Regular cardiac myocyte (primary cell): ENCODE measurements at places on chromosomes 4 and X. TPM values are rescaled to one million over a fixed set of nuclear protein-coding genes. Genes with fewer than 3 reads are reported as not detected.

SPATA4 gene
- total RNA-seq, result 0.19 and 0.28 TPM in 2 replicates

MFAP3L gene
- total RNA-seq, result 16.3 and 19.4 TPM in 2 replicates

ZCCHC12 gene
- total RNA-seq, result under 0.01 TPM in 1 of 2 replicates, not detected in the other

HOPX gene
- total RNA-seq, result 0.19 and 2.8 TPM in 2 replicates

LRCH2 gene
- 5.0 and 7.0 TPM in 2 replicates for total RNA-seq

HERC6 gene
- total RNA-seq, result 6.3 and 9.3 TPM in 2 replicates

HELT gene
- total RNA-seq, result not detected in 2 replicates

TMEM31 gene
- not detected in 2 replicates for total RNA-seq

UGT2B10 gene
- not detected in 2 replicates for total RNA-seq
